T-helper 2 cell treated with Interferon-gamma antibody and Interleukin-4, amounts not matched to agents 5 μg/mL and 100 μg/mL, for 36 hours (primary cell): ENCODE measurements at places on chromosomes 3 and 15.

- no peak for DNase-seq
Observed at GRCh38 chr15:69706353-69707097, 253.9 kb downstream of the RPLP1 start.

DNA sequence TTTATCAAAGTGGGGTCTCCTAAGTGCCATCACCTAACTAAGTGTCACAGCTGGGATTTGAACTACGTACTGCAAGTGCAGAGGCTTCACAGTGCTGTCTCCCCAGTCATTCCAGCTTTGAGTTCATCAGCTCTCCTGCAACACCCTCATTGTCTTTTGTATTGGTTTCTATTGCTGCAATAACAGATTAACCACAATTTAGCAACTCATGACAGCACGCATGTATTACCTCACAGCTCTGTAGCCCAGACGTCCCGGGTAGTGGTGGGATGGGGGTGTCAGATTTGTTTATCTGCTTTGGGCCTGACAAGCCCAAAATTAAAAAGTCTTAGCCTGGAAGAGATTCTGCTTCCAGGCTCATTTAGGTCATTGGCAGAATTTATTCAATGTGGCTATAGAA is 220.5 kb upstream of the LRRN1 start:
- DNase-seq: no peak

- DNase-seq: no peak
Observed at GRCh38 chr3:105584003-105584790, 217.5 kb downstream of the ALCAM start.

DNA sequence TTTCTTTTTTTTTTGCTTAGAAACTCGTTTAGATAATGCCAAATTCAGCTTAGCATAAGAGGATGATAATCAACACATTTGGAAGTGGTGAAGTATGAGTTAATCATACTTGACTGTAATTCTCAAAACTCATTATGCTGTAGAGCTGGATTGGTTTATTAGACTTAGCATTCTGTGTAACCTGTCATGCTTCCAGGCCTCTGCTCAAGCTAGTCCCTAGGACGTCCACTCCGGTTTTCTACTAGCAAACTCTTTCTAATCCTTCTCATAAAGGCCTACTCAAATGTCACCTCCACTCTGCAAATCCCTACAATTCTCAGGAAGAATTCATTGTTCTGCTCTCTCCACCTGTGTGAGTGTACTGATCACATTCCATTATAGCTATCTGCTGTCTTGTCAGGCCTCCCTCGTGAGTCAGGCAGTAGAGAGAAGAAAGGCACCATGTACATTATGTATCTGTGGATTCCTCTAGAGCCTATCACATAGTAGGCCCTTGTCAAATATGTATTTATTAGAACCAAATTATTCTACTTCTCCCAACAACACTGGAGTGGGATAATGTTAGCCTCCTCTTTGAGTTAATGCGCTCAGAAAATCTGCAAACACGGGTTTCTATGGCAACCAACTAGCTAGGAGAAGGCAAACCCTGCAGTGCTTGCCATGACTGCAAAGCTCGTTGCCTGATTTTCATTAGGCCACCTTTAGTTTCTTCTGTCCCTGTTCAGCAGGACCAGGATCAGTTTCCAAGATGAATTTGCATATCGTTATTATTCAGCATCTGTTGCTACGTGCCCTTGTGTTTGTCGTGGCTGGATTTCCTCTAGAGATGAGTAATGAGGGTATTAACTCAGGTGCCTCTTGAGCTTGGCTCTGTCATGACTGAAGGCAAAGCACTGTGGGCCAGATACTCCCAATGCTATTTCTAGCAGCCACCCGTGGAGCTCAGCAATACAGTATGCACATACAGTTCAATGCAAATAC is 30.7 kb downstream of the ATP13A5 start:
- no peak for DNase-seq

- DNase-seq: no peak
Observed at GRCh38 chr3:143707848-143708247, 140.4 kb downstream of the SLC9A9 start.

- DNase-seq: no peak
Observed at GRCh38 chr15:25664761-25665160, 198.4 kb downstream of the ATP10A start.

DNA sequence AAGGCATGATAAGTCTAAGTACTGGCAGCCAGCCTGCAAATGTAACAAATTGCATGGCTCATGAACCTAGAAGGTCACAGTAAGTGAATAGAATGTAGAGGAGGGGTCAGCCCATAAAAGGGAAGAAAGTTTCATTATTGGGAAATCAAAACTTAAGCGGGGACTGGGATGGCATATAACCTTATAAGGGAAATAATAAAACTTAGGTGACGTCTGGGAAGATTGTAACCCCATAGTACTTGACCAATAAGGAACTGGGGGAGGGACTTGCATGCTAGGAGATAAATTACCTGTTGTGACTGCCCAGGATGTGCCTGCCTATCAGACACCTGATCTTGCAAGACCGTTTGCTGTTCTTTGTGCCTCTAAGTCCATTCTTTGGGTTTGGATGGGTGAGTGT is 28.1 kb upstream of the MCTP2 start:
- no peak for DNase-seq

GRCh38 chr3:17755836-17756235 is 13.4 kb upstream of the TBC1D5 start:
- no peak for DNase-seq

DNA sequence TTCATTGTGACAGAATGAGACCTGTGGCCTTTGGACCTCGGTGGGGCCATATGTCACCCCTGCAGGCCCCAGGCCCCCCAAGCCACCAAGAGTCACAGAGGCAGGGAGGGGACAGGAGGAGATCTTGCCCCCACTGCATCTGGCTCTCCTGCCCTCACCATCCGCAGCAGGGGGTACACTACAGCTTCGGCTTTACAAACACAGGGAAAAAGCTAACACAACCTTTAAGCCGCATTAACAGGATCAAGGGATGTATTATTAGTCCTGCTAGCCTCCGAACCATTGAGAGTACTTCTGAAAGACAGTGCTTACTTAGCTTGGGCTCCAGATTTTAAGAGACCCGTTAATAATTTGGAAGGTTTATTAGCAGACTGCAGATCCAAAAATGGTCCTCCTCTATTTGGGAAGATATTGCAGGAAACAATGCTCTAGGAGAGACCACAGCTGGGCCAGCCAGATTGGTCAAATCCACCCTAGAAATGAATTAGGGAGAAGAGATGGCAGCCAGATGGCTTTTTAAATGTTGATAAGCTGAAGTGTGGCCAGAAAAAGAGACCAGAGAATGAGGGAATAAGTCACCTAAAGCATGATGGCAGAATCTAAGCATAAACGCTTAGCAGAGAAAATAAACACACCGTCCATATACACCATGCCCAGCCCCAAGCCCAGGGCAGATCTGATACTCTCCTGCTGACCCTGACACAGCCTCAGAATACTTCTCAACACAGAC is 31.5 kb downstream of the SRGAP3 start:
- DNase-seq: no peak
